ENCODE measurements at places on chromosomes 5 and 9.
A peak's percentile ranks its signal among the peaks of the same experiment; 100 is the strongest.

DNA sequence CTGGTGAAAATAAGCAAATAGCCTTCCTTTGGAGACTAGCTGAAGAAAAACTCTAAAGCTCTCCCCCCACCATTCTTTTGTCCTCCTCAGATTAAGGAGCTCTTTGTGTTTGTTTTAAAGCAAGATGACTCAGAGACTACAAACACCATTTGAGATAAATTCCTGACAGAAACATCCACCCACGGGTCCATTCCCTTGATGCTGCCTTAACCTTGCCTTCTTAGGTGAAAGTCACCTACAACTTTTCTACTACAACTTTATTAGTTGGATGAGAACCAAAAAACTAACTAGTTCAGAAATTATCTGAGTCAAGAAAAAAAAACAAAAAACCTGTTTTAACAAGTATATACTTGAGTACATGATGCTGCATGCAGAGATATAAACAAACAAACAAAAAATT lies 831.1 kb downstream of the NR2F1-AS1 start:
- peak; percentile 49 for DNase-seq

DNA sequence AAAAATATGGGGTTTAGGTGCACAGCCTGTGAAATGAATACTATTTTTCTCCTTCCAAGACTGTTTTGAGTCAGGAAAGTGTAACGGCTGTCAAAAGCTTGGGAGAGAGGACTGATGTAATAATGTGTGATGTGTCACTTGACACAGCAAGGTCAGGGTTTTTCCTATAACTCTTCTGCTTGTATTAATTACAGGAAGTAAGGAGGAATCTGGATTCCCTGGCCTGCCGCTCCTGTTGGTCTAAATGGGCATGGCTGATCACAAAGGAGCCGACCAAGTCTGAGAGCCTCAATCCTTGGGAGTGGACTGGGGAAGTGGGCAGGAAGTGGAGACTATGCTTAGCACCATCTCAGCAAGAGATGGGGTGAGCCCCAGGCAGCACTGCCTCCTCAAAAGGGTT lies 16.7 kb upstream of the SLC28A3 start:
- DNase-seq = no peak

DNA sequence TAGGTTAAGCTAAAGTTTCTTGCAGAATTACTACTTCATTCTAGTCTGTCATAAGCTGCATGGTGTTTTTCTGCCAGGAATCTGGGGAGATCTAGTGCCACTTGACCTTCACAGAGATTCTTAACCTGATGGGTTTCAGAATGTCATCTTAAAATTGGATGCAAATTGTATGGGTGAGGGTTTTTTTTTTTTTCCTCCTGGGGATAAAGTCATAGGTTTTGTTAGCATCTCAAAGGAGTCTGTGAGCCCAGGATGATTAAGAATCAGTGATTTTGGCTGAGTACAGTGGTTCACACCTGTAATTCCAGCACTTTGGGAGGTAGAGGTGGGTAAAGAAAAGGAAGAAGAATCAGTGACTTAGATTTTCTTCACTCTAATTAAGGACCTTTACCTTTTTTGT lies 51.2 kb downstream of the NIM1K start:
- no peak for DNase-seq

DNA sequence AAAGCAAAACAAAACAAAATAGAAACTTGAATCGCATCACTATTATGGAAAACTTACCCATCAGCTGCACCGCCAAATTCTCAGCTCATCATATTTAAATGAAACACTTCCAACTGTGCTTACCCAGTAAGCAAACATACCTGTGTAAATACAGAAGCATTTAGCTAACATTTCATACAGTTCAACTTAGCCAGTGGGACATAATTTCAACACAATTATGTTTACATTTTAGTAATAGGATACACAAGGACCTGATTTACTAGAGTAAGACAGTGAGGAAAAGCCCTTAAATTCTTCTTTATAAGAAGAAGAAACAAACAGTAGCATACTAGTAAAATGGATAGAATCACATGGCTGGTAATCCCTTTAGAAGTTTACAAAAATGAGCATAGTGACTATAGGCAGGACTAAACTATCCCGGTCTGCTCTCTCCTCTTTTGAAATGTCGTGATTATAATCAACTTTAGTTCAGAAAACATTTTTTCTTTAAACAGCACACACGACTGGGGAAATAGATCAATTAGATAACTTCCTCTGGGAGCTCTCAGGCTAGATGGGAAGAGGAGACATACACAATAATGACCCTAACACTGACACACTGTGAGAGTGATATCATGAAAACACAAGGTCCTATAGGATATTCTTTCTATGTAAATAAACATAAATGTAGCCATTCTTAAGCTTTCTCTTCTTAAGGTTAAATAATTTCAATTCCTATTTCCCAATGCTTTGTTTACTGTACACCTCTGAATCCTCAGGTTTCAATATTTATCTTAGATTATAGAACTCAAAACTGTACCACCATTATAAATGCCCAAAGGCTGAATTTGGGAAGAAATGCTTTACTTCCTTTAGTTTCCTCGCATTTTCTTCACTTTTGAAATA lies 15.9 kb upstream of the CDC20B start:
- DNase-seq = no peak

- no peak for DNase-seq
Measured at GRCh38 chr5:132281856-132282614, 12.2 kb upstream of the SLC22A4 start.

DNA sequence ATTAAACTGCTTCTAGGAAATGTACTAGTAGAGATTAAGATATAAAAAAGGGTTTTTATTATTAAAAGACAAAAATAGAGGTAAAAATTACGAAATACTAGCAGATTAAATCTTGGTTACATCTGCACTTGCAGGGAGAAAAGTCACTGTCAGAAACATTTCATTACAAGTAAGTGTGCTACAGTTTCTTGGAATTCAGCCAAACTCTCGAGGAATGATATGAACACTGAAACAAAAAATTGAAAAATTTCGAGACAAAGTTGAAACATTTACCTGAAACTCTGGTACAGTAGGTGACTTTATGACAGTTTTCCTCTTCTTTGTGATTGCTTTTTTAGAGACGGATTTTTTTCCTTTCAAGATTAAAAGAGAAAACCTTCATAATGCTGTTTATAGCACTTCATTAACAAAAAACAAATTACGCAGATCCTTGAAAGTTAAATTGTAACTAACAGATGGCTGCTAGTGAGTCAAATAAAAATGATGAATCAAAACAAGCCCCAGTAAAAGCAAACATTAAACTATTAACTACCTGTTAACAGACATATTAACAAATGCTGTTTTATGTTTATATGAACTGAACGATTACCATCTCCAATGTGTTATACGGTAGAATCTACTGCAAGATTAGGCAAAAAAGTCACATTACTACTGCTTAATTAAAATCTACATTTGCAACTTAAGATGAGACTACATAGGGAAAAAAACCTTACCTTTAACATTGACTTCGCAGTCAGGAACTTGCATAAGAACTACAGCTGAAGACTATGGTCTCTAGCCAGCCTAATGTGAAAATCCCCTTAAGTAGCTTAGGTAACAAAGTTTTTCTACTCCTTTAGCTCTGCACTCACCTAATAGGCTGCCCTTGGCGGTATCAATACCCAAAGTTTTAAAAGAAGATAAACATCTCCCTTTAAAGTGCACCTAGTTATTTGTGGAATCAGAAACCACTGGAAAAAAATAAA lies 61.4 kb downstream of the RANBP6 start:
- no peak for DNase-seq

- no peak for DNase-seq
Measured at GRCh38 chr9:133427658-133428348, 5.6 kb downstream of the ADAMTS13 start.

GRCh38 chr5:147396070-147396823 lies 113.6 kb downstream of the DPYSL3 start:
- no peak for DNase-seq

DNA sequence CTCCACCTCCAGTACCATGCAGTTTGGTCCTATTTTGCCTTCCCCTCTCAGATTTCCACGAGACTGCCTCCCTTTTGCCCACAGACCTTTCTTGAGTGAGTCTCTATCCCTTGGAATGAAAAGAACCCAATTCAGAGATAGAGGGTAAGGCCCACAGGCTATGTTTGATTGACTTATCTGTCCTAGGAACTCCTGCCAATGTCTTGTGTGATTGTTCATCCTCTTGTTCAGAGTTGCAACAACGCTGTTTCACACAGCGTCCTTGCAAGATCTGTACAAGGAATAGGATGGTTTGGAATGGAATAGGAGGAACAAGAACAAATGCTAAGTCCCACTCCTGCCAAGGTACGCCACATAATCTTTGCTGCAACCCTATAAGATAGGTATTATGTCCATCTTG lies 142.2 kb upstream of the ABCA1 start:
- no peak for DNase-seq

GRCh38 chr9:118578467-118578866 lies 790.8 kb downstream of the BRINP1 start:
- no peak for DNase-seq
